Skin of body (tissue), 3 donors: ENCODE measurements at places on chromosomes 2 and 18. TPM values are rescaled to one million over a fixed set of nuclear protein-coding genes. Genes with fewer than 3 reads are reported as not detected.

CFLAR gene
- total RNA-seq, result 115 TPM

LYG1 gene
- total RNA-seq, result 0.59 TPM

HOXD13 gene
- total RNA-seq, result not detected

CTAGE1 gene
- total RNA-seq, result not detected

NYAP2 gene
- 0.30 TPM for total RNA-seq

MPPE1 gene
- total RNA-seq, result 22.7 TPM

TUBA3E gene
- not detected for total RNA-seq

CYP26B1 gene
- 25.9 TPM for total RNA-seq

CAMKMT gene
- 11.7 TPM for total RNA-seq
